ENCODE measurements at places on chromosomes 3 and 15. TPM values are rescaled to one million over a fixed set of nuclear protein-coding genes. Genes with fewer than 3 reads are reported as not detected.

- DNase-seq = no peak
Observed at GRCh38 chr3:7461202-7461825, 600.4 kb downstream of the GRM7 start.

GRCh38 chr3:35784169-35784568 is 144.8 kb downstream of the ARPP21 start:
- no peak for DNase-seq

The NANOGP8 gene
- total RNA-seq = not detected

DNA sequence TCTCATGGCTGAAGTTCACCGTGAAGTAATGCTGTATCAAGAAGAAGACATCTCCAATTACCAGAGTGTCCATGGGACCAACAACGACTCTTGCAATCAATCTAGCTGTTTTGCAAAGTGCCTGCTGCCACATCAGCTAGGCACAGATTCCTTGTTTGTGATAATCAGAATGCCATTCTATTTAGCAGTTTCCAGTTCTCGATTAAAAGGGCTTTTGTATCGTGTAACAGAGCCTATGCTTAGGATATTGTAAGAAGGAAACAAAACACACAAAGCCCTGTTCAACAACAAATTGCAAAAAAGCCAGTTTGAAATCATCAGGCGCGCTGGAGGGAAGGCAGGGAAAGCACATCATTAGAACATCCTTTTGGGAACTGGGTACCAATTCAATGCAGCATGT is 26.1 kb downstream of the RASGRF1 start:
- DNase-seq = no peak

DNA sequence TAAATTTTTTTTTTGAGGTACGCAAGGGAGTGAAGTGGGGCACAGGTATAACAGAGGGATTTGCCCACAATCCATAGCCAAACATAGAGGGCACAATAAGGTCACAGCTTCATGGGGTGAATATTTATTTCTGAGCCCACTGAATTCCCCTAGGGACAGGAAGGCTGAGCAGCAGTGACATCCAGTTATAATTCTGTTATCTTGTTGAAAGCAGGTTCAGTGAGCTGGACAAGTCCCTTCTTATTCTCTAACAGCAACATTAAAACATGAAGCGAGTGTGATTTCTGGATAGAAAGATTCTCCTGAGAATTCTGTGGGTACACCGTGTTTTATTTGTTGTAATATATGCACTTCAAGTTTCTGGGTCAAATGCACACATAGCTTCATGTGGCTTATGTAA is 538.2 kb downstream of the NAALADL2 start:
- DNase-seq = no peak

GRCh38 chr15:74320352-74321247 is 46.8 kb downstream of the CYP11A1 start:
- no peak for DNase-seq

DNA sequence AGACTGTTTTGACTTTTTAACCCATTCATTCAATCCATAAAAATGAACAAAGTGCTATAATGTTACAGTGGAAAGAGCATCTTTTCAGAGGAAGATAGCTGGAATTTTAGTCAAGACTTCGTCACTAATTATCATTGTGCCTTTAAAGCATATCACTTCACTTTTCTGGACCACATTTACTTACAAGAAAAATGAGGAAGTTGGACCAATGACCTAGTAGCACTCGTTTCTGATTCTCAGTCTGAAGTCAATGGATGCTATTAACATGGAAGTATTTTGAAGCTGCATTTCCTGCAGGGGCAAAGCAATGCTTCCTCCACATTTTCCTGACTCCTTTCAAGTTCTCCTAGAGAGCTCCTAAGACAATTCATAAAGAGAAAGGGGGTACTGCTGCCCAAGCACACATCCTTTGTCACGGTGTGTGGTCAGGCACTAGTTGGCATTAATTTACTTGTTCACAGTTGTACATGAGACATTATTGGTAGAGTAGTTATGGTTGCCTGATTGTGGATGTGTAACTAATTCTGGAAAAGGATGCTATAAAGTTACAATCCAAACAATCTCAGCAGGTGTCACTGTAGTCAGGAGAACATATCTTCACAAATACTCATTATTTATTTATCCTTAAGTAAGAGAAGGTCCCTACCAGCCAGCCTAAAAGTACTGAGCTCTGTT is 1049.1 kb downstream of the FHIT start:
- no peak for DNase-seq

The SAMMSON gene
- total RNA-seq = not detected

DNA sequence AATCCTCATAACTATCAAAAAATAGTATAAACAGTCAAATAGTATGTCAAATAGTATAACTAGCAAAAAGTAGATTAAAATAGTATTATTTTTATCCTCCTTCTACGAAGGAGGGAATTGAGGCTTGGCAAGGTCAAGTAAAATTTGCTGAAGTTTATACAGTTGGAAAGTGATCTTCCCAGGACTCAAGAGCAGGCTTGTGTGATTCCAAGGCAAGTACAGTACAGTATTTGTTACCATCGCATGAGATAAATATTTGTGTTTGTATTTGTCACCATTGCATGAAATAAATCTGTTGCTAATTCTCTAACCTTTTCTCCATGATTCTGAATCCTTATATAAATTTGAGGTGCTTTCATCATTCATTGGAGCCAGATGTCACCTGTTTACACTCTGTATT is 28.9 kb downstream of the SH3GL3 start:
- DNase-seq = no peak

- no peak for DNase-seq
Observed at GRCh38 chr3:27503526-27503925, 19.3 kb upstream of the SLC4A7 start.

GRCh38 chr15:72174551-72175165 is 22.9 kb downstream of the GRAMD2A start:
- no peak for DNase-seq

- no peak for DNase-seq
Observed at GRCh38 chr3:42066516-42067181, 24.5 kb upstream of the TRAK1 start.

GRCh38 chr15:62622775-62623174 is 419.8 kb upstream of the TPM1 start:
- no peak for DNase-seq

GRCh38 chr15:66115568-66116206 is 137.9 kb downstream of the MEGF11 start:
- DNase-seq = no peak

DNA sequence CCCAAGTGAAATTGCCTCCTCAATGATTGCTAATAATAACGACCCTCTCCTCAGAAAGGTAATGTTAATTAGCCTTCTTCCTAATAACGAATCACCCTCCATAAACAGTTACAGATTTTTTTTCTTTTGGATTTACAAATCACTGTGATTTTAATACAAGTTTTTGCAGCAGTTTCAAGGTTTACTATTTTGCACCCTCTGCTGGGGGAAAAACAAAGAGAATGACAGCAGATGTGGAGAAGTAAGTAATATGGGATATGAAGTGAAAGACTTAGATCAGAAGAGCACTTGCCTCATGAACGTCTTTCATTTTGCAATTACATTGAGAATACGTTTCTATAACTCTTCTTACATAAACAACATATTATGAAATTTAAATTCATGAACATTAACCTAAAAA is 16.1 kb upstream of the CNTN3 start:
- DNase-seq = no peak

DNA sequence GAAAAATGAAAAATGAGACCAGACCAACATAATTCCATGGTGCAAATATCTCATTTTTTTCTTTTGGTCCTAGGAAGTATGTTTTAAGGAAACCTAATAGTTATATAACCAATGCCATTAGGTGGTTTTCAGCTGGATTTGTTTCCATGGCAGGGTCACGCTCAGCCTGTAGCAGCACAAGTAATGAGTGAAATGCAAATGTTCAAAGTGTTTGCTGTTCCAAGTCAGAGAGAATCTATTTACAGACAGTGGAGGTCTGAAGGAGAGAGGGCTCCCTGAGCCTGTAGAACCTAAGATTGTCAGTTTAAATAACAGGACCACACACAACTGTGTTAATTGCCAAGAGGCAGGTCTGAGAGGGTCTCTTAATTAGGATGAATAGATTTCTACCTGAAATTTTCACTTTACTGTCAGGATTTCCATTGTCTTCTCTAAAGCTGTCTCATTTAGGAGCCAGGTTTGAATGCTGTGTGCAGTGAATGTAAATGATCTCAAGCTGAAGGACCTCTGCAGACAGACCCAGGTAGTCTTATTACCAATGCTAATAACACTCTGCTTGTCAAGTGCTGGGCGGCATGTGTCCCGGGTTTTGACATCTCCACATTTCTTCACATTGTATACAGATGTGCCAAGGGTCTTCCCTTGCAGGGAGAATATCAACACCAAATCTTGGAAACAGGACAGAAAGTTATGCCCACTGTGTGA is 317.3 kb upstream of the NECTIN3 start:
- DNase-seq = no peak

- DNase-seq = peak; percentile 3
Observed at GRCh38 chr3:65732051-65732935, 306.4 kb downstream of the MAGI1 start.

GRCh38 chr3:29644261-29644660 is 363.4 kb downstream of the RBMS3 start:
- no peak for DNase-seq

The ATP13A5 gene
- not detected for total RNA-seq

DNA sequence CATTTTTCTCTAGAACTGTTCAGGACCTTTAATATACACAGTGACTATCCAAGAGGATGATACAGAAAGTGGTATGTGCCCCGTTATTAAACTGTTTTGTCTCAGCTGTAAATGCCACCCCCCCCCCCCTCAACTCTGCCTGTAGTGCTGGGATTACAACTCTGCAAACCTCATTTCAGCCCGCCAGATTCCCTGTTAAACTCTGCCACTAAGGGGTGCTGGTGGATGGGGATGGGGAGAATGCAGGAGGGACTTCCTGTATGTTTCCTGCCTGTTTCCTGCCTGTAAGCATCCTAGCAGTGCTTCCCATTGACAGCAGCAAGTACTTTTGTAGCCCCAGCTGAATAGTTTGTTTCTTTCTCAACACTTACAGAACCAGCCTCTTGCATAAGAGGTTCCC is 301.7 kb upstream of the RORA start:
- no peak for DNase-seq

GRCh38 chr15:77819048-77819850 is 186.5 kb upstream of the LINGO1 start:
- DNase-seq = no peak

The KBTBD13 gene
- not detected for total RNA-seq

- no peak for DNase-seq
Observed at GRCh38 chr3:7285505-7285904, 424.6 kb downstream of the GRM7 start.

DNA sequence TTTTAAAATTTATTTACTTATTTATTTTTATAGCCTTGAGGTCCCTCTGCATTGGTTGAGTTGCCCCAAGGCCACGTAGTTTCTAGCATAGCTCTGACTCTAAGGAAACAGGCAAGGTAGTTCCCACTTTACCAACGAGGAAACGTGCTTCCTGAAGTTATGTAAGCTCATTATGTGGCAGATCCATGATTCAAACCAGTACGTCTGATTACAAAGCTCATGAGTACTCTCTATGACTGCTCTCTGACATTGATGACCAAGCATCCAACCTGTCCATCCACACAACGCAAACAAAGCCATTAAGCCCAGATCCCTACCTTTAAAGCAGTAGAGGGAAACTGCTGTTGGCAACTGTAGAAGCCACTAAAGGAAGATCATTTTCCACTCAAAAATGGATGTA is 25.6 kb downstream of the WWTR1 start:
- DNase-seq = no peak

GRCh38 chr3:53753518-53754183 is 92.6 kb downstream of the CHDH start:
- no peak for DNase-seq

- DNase-seq = no peak
Observed at GRCh38 chr3:183517607-183518006, 37.9 kb downstream of the KLHL6 start.

The SEMA5B gene
- not detected for total RNA-seq

The CCDC9B gene
- 0.19 TPM for total RNA-seq

The CLRN1 gene
- not detected for total RNA-seq

GRCh38 chr15:81749716-81750375 is 296.0 kb downstream of the MEX3B start:
- no peak for DNase-seq

- no peak for DNase-seq
Observed at GRCh38 chr3:63588895-63589294, 63.6 kb upstream of the SNTN start.

The NMB gene
- total RNA-seq = 1.3 TPM

DNA sequence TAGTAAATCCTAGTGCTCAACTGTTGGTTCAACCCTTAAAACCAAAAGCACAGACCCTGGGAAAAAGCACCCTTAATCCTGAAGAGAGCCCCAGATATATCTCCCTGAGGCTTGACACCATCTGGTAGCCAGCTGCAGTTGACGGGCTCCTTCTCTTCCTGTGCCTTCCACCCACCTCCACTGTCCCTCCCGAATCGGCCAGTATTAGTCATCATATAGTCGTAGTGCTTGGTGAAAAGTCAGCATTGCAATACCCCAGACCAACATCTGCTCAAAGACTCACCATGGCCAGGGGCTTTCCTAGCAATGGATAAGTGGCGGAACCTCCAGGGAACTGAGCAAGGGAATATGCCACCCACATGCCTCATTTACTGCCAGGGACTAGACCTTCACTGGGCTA is 125.6 kb upstream of the CRBN start:
- no peak for DNase-seq

GRCh38 chr3:9779075-9779593 is 9.4 kb upstream of the CAMK1 start:
- no peak for DNase-seq

DNA sequence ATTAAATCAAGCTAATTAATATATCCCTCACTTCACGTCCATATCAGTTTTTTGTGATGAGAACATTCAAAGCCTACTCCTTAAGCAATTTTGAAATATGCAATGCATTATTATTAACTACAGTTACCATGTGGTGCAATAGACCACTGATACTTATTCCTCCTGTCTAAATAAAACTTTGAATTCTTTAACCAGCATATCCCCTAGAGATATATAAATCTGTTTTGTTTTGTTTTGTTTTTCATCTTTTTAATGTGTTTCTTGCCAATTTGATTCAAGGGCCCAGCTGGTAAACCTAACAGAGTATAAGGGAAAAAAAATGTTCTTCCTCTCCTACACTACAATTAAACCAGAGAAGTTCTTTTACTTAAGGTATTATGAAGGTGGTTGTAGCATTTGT is 524.2 kb downstream of the NAALADL2 start:
- no peak for DNase-seq

The FOXB1 gene
- total RNA-seq = not detected

DNA sequence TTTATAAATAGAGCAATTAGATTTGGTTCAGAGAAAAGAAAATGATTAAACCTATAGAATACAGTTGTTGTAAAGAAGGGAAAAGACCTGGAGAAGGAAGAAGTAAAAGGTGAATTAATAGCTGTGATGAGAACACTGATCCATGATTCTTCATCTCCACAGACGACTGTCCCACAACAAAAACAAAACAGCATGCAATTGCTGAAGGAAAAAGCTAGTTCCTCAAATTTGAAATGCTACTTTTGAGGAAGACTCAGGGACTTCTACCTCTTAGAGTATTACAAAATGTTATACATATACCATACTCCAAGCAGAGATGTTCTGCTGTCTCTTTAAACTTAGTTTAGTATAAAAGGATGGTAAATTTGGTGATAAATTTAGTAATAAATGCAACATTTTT is 21.5 kb downstream of the ALCAM start:
- no peak for DNase-seq

All from GM12878 (cell line).